Right atrium auricular region (tissue), 2 donors: ENCODE measurements at places on chromosomes 6 and 20. TPM values are rescaled to one million over a fixed set of nuclear protein-coding genes. Genes with fewer than 3 reads are reported as not detected.

The DDX39B gene
- total RNA-seq: 119 TPM

The BTNL2 gene
- not detected for total RNA-seq

The BPIFB2 gene
- not detected for total RNA-seq

The VSTM2L gene
- 97.4 TPM for total RNA-seq

The HLA-DRB1 gene
- total RNA-seq: 24.0 TPM

The TCF15 gene
- total RNA-seq: 8.0 TPM

The BTN1A1 gene
- not detected for total RNA-seq

The LTB gene
- not detected for total RNA-seq

The FGD2 gene
- total RNA-seq: 4.9 TPM

The CSTF1 gene
- total RNA-seq: 22.8 TPM

The RNF182 gene
- 0.67 TPM for total RNA-seq

DNA sequence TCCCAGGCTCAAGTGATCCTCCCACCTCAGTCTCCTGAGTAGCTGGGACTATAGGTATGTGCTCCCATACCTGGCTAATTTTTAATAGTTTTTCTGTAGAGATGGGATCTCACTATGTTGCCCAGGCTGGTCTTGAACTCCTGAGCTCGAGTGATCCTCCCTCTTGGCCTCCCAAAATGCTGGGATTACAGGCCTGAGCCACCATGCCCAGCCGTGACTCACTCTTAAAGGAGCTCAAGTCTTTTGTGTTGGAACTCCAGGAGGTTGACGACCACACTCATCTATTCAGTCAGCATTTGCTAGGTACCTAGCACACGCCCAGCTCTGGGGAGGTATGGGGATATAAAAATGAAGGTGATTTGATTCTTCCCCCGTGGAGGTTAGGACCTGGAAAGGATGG is 62.8 kb downstream of the UTRN start:
- no peak for DNase-seq

DNA sequence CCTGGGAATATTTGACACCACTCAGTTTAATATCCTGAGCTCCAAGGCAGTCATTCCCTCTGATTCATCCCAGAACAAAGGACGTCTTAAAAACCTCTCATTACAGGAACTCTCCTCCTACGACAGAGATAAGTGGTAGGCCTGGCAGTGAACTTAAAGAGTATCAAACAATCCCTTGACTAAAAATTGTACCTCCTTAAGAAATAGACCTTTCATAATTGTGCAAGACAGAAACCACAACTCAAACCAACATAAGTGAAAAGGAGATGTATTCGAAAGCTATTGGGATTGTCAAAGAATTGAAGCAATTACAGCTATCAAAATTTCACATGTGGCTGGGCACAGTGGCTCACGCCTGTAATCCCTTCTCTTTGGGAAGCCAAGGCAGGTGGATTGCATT is 19.1 kb upstream of the BNIP5 start:
- no peak for DNase-seq

DNA sequence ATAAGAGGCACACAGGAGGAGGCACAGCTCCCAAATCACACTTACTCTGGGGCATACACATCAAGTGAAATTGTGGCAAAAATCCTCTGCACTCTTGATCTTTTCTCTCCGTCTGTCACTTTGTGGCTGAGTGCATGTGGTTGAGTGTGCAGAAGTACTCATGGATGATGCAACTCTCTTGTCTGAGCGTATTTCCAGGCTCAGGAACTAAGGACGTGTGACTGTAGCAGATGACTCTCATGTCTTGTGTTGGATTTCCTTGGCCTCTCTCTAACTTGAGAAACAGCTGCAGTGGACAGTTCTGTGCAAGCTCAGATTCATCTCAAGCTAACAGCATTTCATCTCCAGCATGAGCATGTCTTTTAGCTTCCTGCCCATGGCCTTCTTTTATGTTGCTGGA is 245.4 kb upstream of the FLRT3 start:
- no peak for DNase-seq

DNA sequence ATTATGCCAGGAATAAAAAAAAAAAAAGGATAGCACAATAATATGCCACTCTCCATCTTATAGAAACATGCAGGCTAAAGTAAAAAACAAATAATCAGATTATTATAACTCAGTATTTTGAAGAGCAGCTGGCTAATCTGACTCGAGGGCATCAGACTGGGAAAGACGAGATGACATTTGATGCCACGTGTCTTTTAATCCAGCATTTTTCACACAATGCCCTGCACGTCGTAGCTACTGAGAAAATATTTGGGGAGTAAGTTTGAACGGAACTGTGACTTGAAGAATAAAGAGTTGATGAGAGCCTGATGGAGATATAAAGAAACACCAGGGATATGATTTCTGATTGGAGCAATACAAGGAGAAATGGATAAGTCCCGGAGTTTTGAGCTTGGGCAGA is 237.7 kb downstream of the ARID1B start:
- no peak for DNase-seq

DNA sequence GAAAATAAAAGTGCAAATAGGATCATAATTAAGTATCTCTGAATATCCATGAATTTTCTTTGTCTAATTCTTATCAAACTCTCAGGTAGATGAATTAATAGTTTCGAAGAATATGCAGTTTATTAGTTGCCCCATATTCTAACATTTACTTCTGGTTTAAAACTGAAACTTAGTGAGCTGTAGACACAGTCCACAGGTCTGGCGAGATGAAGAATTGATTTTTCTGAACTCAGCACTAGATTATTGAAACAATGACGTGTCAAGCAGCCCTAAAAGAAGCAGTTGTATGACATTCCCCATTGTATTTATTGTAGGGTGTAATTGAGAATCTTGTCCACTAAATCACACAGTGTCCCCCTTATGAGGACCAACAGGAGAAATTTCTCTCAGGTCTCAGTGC is 407.1 kb downstream of the GRIK2 start:
- DNase-seq: no peak

DNA sequence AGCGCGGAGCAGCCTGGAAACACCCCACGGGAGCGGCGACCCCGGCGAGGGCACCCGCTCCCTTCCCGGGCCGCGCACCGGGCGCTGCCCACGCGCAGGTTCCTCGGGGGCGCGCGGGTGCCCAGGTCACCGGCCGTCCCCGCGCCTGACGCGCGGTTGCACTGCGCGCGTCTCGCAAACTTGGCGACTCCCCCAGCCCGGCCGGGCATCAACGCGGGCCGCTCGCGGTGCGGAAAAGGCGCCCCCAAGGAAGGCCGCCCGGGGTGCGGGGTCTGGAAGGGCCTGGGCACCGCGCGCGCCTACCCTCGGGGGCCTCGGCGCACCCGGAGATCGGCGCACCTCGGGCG is 555 bp upstream of the ZBTB46 start:
- no peak for DNase-seq

DNA sequence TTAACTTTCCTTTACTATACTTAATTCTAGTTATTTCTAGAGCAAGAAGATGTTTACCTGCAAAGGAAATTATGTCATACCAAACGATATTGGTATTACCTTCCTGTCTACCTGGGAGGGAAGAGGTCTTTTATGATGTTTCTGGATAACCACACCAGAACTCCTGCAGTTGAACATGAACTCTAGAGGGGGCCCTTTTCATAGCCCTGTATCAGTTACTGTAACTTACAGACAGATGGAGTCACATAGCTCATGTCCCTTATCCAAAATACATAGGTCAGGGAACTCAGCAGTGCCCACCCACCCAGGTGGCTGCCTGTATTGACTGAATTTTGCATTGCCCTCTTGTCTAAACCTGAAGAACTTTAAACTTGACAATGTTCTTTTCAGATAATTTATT is 35.1 kb upstream of the MYL9 start:
- no peak for DNase-seq

GRCh38 chr6:132483779-132484679 is 28.9 kb downstream of the STX7 start:
- no peak for DNase-seq

DNA sequence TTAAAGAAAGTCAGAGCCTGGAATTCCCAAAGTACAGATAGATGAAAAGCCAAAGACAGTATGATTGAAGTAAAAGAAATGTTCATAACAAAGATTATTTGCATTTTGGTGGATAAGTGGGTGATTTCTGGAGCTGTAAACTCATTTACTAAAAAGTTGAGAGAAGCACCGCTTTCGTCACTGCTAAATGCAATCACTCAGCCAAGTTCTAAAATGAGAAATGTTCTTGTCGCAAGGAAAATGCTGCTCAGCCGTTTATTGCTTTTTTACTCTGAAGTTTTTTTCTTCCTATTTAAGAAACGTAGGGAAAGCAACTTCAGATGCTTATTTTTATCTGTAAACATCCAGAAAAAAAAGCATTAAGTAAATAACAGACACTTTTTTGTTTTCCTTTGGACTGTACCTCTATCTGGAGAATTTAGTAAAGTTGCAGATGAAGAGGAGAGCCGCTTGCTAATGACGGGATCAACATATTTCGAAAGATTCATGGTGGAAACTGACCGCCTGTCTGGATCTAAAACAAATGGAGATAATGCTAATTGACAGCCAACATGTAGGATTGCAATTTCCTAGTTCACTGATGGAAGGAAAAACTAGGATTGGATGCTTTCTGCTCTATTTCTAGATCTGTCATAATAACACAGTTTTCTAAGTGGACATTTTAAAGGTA is 93.8 kb upstream of the BCLAF1 start:
- DNase-seq: no peak

DNA sequence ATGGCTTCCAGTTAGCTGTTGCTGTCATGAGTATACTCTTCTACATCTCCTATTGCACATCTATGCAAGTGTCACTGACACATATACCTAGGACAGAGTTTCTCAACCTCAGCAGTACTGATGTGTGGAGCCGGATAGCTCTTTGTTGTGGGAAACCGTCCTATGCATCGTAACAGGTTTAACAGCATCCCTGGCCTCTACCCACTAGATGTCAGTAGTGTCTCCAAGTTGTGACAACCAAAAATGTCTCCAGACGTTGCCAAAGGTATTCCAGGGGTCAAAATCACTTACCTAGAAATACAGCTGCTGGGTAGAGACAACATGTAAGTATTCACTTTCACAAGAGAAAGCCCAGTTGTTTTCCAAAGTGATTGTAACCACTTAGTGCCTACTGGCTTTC is 637.6 kb downstream of the RNF144B start:
- no peak for DNase-seq

- DNase-seq: no peak
Observed at GRCh38 chr20:42401613-42402012, 783.4 kb upstream of the CHD6 start.
